ENCODE measurements at places on chromosomes 2 and 18.
A peak's percentile ranks its signal among the peaks of the same experiment; 100 is the strongest.

GRCh38 chr2:133411857-133412256 is 156.4 kb downstream of the NCKAP5 start:
- H3K4me1 ChIP-seq: no peaks in the 10 kb centered on the region
- H3K27me3 ChIP-seq: no peaks in the 10 kb centered on the region
- no peak for DNase-seq
- no peaks in the 10 kb centered on the region for H3K36me3 ChIP-seq
- no peak overlapping the region for H3K4me3 ChIP-seq

DNA sequence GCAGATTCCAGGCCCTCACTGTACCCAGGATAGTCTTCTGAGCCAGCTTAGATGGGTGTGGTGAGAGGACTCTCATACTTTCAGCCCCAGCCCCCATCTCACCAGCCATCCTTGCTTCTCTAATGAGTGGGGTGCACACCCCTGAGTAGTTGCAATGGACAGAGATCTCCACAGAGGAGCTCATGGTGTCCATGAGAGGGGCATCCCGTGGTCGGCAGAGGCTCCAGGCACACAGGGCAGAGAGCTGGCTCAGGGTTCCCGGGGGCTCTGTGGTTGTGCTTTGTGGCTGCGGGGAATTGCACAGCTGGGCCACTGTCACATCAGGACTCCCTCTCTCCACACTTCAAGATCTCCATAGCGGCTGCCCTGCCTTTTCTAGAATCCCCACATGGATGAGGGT is 226.0 kb upstream of the PXDN start:
- no peak overlapping the region for H3K27ac ChIP-seq
- no peaks in the 10 kb centered on the region for H3K27me3 ChIP-seq
- DNase-seq: peak; percentile 73
- no peak overlapping the region for H3K4me3 ChIP-seq

DNA sequence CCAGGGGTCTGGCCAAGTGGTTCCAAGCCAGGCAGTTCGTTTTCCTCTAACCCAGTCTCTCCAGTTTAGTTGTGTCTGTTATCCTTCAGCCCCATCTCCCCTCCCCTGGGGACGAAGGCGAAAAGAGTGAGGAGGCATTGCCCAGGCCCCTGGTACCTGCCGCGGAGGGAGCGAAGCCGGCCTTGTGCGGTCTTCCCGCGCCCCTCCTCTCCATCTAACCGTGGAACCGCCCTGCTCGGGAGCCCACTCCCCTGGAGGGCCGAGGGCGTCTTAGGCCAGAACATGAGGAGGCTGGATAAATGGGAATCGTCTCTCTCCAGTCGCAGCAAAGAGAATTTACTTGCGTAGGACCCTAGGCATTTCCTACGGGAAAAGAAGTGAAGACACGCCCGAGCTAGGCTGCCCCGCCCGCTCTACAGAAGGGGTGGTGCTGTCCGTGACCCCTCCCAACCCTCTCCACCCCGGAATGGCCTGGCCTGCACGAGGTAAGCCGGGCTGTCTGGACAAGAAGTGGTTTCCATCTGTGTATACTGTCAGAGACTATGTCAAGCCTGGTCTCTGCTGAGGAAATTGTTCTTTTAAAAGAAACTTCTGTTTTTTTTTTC is 156.2 kb downstream of the MIB1 start:
- H3K27me3 ChIP-seq: peaks cover 28% of the 10 kb centered on the region
- no peak overlapping the region for H3K4me3 ChIP-seq
- no peaks in the 10 kb centered on the region for H3K36me3 ChIP-seq
- H3K4me1 ChIP-seq: no peaks in the 10 kb centered on the region

DNA sequence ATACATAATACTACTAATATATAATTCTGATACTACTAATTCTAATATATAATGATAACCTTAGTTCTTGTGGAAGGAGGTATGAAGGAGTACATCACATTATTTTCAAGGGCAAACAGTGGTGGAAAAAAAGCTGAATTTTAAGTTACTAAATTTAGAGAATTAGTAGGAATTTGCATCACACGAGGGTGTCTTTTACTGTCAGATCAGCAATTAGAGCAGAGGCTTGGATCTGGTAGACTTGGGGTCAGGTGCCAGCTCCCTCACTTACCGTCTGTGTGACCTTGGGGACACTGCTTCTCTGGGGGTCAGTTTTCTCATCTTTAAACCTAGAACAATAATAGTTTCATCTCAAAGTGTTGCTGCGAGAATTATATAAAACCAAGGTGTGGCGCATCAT is 114.1 kb upstream of the NEDD4L start:
- peaks cover 15% of the 10 kb centered on the region for H3K4me1 ChIP-seq
- H3K36me3 ChIP-seq: no peaks in the 10 kb centered on the region
- DNase-seq: peak; percentile 8
- H3K4me3 ChIP-seq: no peak overlapping the region
- peaks cover 2% of the 10 kb centered on the region for H3K27me3 ChIP-seq

DNA sequence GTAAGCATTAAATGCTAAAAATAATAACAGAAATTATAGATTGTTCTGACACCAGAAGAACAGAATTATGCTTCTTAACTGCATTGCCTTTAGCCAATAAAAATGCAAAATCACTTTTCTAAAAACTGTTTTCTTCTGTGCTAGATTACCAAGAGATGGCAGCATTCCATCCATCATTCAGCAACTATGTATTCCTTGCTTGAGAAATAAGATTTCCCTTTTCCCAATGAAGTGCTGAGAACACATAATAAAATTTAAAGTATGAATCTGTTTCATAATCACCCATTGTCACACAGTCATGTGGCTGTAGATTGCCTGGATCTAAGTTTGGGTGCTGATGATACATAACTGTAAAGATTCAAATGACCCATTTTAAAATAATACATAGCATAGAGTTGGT is 504.2 kb downstream of the TDRD15 start:
- H3K4me1 ChIP-seq: no peaks in the 10 kb centered on the region
- H3K27ac ChIP-seq: no peak overlapping the region
- H3K4me3 ChIP-seq: no peak overlapping the region
- DNase-seq: no peak
- H3K27me3 ChIP-seq: no peaks in the 10 kb centered on the region
- H3K36me3 ChIP-seq: no peaks in the 10 kb centered on the region

DNA sequence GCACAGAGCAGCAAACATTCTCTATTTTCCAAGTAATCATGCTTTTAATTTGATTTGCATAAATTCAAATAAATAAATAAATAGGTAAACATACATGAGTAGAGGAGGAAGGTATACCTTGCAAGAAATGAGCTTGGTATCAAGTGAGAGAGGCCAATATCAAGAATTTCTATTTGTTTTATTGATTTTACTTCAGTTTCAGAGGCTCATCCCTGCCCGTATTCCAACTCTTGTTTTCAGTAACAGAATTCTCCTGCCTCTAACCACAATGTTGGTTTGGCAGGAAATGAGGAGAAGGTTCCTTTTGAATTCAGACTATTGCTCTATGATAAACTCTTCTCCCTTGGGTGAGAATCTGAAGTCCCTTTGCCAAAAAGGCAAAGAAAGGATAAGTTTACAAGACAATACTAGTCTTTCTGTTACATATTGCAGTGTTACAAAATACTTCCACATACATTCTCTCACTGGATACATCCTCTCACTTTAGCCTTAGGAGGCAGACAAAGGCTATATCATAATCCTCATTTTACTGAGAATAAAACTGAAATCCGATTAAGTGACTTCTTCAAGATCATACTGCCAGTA is 68.3 kb upstream of the ZNF397 start:
- H3K4me3 ChIP-seq: no peak overlapping the region
- DNase-seq: no peak
- no peaks in the 10 kb centered on the region for H3K36me3 ChIP-seq
- peaks cover 6% of the 10 kb centered on the region for H3K27me3 ChIP-seq
- H3K27ac ChIP-seq: no peak overlapping the region
- H3K4me1 ChIP-seq: peaks cover 18% of the 10 kb centered on the region

- no peak for DNase-seq
- no peaks in the 10 kb centered on the region for H3K4me1 ChIP-seq
- no peak overlapping the region for H3K27ac ChIP-seq
- no peaks in the 10 kb centered on the region for H3K36me3 ChIP-seq
- H3K4me3 ChIP-seq: no peak overlapping the region
Observed at GRCh38 chr2:212814941-212815340, 276.3 kb upstream of the ERBB4 start.

DNA sequence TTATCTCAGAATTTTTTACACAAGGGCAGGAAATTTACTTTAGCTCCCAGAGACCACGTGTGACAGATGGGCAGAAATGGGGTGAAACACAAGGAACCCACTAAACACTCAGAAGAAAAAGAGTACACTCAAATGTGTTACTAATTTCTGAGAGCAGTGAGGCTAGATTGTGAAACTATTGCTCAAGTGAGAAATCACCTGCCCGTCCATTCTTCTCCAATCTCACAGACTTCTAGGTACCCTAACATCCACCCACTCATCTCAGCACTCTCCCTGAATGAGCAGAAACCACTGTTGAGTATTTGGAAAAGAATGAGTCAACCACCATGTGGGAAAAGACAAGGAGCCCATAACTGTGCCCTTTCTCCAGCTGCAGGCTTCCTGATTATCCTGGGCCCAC is 293.0 kb upstream of the CDH2 start:
- H3K36me3 ChIP-seq: peaks cover 6% of the 10 kb centered on the region
- peaks cover 2% of the 10 kb centered on the region for H3K27me3 ChIP-seq
- H3K27ac ChIP-seq: no peak overlapping the region
- no peak overlapping the region for H3K4me3 ChIP-seq

GRCh38 chr2:65411056-65411795 is 21.2 kb downstream of the SPRED2 start:
- no peak for DNase-seq
- H3K4me3 ChIP-seq: no peak overlapping the region

DNA sequence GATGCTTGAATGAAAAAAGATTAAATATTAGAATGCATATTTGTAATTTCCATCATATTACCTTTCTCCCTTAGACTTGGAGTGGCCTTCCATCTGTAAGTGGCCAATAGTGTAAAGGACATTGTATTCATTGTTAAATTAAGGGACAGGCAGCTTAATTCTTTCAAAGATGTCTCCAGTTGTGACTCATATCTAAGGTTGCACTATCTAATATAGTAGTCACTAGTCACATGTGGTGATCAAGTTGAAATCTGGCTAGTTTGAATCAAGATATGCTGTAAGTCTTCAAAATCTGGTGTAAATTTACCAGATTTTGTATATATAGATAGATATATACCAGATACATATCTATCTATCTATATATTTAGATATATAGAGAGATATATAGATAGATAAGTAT is 52.4 kb upstream of the AGPS start:
- H3K36me3 ChIP-seq: peaks cover 2% of the 10 kb centered on the region
- no peak overlapping the region for H3K4me3 ChIP-seq
- no peaks in the 10 kb centered on the region for H3K27me3 ChIP-seq
- DNase-seq: no peak

DNA sequence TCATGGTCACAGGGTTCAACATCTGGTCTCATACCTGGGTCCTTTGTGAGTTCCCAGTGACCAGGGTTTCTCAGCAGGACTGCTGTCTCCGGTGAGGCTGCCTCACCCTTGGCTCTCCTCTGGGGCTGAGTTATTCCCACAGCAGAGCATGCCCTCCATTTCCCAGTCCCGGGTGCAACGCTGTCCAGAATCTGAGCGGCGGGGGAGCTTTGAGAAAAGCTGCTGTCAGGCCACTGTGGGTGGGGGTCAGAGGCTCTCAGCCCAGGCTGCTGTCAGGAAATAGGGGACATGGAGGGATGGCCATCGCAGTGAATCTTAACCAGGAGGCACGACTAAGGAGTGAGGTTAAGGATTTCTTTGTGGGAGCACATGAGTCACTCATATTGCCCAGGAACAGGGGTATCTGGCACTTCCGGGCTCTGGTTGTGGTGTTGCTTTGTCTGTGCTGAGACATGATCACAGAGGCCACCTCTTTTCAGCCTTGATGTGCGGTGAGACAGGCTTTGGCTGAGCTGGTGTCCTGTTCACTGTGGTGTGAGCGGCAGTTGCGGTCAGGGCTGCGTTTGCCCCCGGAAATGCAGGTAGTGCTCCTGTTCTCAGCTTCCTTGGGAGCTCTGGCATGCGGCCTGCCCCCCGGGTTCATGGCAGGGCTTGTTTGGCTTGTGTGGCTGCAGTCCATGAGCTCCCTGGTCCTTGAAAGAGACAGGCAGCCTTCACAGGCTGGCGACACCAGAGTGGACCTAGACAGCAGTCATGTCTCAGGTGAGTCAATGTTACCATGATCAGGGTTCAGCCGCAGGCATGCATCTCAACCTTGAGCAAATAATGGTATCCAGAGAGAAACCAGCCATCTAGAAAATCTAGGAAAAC is 310.7 kb upstream of the MYT1L start:
- H3K4me1 ChIP-seq: no peaks in the 10 kb centered on the region
- H3K4me3 ChIP-seq: no peak overlapping the region
- DNase-seq: no peak
- H3K27ac ChIP-seq: no peak overlapping the region
- no peaks in the 10 kb centered on the region for H3K27me3 ChIP-seq

DNA sequence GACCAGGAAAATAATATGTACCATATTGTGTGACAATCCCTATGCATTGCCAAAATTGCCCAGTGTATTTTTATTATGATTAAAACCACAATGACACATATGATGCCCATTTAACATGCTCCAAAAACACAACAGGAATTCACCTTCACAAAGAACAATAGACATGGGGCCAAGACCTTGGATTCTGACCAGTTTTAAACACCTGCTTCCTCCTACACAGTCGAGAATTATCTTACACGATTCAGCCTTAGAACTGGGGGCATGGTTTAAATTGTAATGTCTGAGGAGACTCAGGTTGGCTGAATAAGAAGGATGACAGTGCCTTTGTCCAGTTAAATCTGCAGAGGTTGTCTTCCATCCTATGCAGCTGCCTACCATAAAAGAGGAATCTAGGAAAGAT is 212.7 kb downstream of the PLCL1 start:
- H3K27ac ChIP-seq: no peak overlapping the region
- no peak overlapping the region for H3K4me3 ChIP-seq
- H3K36me3 ChIP-seq: no peaks in the 10 kb centered on the region
- no peaks in the 10 kb centered on the region for H3K4me1 ChIP-seq

DNA sequence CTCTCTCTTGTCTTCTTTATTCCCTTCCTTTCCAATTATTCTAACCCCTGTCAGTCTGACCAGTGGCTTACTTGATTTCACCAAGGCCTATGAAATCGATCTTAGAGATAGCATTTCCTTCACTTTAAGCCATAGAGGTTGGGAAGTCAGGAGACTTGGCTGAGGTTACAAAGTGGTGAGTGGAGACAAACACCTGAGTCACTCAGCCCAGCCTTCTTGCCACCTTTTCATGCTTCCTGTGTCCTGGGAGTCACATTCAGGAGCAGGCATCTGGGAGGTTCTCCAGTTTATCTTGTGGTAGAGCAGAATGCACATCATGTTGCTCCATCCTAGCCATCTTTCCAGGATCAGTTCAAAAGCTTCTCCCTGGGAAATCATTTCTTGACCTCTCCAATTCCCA is 59.1 kb downstream of the VSNL1 start:
- H3K4me1 ChIP-seq: no peaks in the 10 kb centered on the region
- H3K4me3 ChIP-seq: no peak overlapping the region
- no peak overlapping the region for H3K27ac ChIP-seq
- peak; percentile 2 for DNase-seq
- no peaks in the 10 kb centered on the region for H3K27me3 ChIP-seq

- no peak overlapping the region for H3K4me3 ChIP-seq
- H3K27me3 ChIP-seq: no peaks in the 10 kb centered on the region
- no peak overlapping the region for H3K27ac ChIP-seq
- H3K4me1 ChIP-seq: no peaks in the 10 kb centered on the region
- H3K36me3 ChIP-seq: no peaks in the 10 kb centered on the region
Observed at GRCh38 chr2:83585250-83585649, 873.8 kb downstream of the SUCLG1 start.

GRCh38 chr2:158486970-158487325 is 30.2 kb downstream of the PKP4 start:
- H3K4me1 ChIP-seq: peaks cover 70% of the 10 kb centered on the region
- DNase-seq: no peak
- no peak overlapping the region for H3K4me3 ChIP-seq
- H3K27me3 ChIP-seq: no peaks in the 10 kb centered on the region
- peak overlapping the region; percentile 83 for H3K27ac ChIP-seq
- H3K36me3 ChIP-seq: peaks cover 8% of the 10 kb centered on the region

GRCh38 chr2:36663851-36664695 is 32.4 kb upstream of the VIT start:
- H3K36me3 ChIP-seq: no peaks in the 10 kb centered on the region
- no peaks in the 10 kb centered on the region for H3K4me1 ChIP-seq
- no peaks in the 10 kb centered on the region for H3K27me3 ChIP-seq
